ENCODE measurements at places on chromosomes 4 and X. TPM values are rescaled to one million over a fixed set of nuclear protein-coding genes. Genes with fewer than 3 reads are reported as not detected.

Gene TMEM150C
- total RNA-seq = 2.5 TPM

DNA sequence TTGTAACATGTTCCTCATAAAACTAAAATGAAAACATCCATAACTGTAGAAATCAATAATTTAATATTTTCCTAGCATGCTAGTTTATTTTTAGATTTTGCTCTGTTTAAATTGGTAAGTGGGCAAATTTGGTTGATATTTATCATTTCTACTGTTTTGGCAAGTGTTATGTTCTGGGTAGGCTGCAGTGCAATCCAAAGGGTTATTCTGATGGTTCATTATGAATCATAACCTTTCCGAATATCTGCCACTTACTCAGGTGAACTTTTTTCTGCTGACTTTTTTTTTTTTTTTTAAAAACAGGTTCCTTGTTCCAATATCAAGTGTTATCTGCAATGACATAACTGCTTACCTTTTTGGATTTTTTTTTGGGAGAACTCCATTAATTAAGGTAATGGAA lies 52.0 kb downstream of the CDS1 start:
- H3K27me3 ChIP-seq = no peaks in the 10 kb centered on the region
- H3K36me3 ChIP-seq = no peaks in the 10 kb centered on the region

Gene GAGE1
- total RNA-seq = not detected

DNA sequence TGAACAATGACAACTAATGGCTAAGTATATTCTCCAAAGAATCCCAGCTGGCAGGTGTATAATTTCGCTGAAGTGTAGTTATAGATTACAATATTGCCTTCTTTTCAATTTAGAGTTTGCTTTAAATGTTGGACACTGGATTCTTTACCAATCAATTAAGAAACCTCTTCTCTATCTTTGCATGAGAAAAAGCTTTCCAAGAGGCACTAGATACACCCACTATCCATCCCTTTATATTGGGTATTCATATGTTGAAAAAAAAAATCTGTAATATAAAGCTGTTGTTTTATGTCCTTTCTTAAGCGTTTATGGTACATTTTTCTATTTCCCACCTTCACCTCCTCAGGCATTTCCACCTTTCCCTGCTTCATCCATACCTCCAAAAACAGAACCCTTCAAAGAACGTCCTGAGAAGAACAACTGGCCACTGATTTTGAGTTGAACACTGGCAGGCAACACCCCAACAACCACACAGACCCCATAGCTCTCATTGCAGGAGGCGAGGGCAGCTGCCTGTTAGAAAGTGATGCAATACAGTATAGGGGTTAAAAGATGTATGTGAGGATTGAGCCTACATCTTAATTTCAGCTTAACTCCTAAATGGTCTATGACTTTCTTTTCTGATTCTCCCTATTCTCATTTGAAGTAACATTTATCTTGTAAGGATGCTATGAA lies 11.8 kb downstream of the ADH6 start:
- H3K27me3 ChIP-seq = no peaks in the 10 kb centered on the region
- no peak for DNase-seq
- H3K27ac ChIP-seq = no peak overlapping the region
- H3K36me3 ChIP-seq = no peaks in the 10 kb centered on the region
- peaks cover 5% of the 10 kb centered on the region for H3K4me1 ChIP-seq

DNA sequence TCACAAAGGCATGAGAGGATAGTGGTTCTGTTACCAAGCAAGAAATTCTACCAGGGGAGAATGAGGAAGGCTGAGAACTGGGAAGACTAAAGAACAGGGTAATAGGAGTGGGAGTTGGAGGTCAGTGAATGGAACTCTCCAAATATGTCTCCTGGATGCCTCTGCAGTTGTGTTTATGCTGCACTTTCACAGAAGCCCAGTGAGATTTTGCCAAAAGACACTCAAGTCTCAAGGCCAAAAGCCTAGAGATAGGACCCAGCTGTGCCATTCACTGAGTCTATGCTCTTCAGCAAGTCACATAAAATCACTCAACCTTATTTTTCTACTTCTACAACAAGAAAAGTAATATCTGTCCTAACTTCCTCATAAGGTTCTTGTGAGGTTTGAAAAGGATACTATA lies 285.4 kb downstream of the UNC5C start:
- H3K27ac ChIP-seq = no peak overlapping the region
- H3K4me1 ChIP-seq = no peaks in the 10 kb centered on the region
- H3K27me3 ChIP-seq = no peaks in the 10 kb centered on the region
- no peak overlapping the region for H3K4me3 ChIP-seq
- DNase-seq = no peak

Gene AVPR2
- total RNA-seq = not detected

Gene CT45A3
- total RNA-seq = not detected

DNA sequence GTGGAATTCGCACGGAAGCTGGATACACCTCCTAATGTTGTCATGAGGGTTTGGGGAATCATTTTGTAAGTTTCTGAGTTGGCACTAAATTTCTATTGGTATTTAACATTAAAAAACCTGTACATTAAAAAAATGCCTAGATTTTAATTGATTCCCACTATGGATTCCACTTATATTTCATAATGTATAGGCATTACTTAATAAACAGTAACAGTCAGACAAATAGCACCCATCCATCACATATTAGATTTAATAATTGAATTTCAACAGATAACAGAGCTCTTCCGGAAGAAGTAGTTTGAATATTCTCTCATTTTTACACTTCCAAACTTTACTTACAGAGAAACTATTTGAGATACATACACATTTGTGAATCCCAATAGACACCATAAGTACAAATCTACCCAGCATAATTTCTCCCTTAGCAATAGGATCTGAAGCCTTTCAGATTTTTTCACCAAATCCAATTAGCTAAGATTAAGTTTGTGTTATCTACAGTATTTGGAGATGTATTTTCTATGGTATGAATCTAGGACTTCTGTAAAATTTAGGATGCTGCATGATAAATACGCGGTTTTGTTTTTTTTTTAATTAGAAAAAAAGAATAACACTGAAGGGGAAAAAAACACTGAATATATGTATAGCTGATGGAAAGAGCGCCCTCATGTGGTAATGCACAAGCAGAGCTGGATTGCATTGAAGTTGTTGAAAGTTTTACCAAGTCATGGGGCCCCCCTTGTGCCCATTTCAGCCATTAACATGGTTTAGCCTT lies 12.2 kb upstream of the ODAM start:
- no peaks in the 10 kb centered on the region for H3K27me3 ChIP-seq
- DNase-seq = peak; percentile 27
- H3K4me3 ChIP-seq = no peak overlapping the region
- H3K36me3 ChIP-seq = no peaks in the 10 kb centered on the region
- no peaks in the 10 kb centered on the region for H3K4me1 ChIP-seq

DNA sequence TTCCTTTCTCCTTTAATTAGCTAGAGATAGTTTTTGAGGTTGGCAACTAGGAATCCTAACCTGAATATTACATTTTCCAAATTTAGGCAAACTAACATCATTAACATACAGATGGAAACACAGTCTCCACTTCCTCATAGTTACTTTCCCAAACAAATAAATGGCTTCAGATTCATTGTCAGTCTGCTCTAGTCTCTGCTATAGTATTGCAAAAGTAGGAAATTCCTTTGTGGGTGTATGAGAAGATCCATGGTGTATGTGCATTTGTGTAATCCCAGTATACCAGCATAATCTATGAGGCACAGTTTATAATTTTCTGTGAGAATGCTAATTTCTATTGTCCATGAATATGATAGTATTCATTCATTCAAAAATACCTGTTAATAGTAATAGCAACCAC lies 3.0 kb upstream of the NDP start:
- H3K27ac ChIP-seq = no peak overlapping the region
- no peaks in the 10 kb centered on the region for H3K36me3 ChIP-seq
- H3K4me3 ChIP-seq = no peak overlapping the region
- no peaks in the 10 kb centered on the region for H3K4me1 ChIP-seq
- no peak for DNase-seq

DNA sequence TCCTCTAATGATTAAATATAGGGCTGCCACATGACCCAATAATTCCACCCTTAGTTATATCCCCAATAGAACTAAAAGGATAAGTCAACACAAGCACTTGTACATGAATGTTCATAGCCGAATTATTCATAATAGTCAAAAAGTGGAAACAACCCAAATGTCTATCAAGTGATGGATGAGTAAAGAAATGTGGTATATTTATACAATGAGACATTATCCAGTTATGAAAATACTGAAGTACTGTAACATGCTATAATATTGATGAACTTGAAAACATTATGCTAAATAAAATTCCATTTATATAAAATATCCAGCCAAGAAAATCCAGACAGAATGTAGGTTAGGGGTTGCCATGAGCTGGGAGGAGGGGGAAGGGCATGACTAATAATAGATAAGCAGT lies 436.7 kb upstream of the AADAT start:
- no peak overlapping the region for H3K4me3 ChIP-seq
- no peaks in the 10 kb centered on the region for H3K4me1 ChIP-seq
- H3K27me3 ChIP-seq = no peaks in the 10 kb centered on the region
- no peaks in the 10 kb centered on the region for H3K36me3 ChIP-seq
- H3K27ac ChIP-seq = no peak overlapping the region
- no peak for DNase-seq

Gene HS3ST1
- 6.6 TPM for total RNA-seq

DNA sequence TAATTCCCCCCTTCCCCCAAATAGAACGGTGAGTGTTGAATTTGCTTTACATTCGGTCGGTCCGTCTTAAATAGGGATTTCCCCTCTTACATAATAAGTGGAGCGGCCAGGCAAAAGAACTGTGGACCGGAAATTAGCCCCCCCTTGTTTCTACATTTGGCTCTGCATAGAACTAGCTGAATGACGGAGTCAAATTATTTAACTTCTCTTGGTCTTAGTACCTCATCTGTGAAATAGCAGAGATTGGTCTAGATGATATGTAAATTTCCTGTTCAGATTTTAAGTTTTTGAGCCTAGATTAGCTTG lies 1.3 kb downstream of the SPATA18 start:
- no peak overlapping the region for H3K27ac ChIP-seq
- no peak for DNase-seq
- no peaks in the 10 kb centered on the region for H3K4me1 ChIP-seq

- no peak overlapping the region for H3K4me3 ChIP-seq
- no peaks in the 10 kb centered on the region for H3K36me3 ChIP-seq
- no peaks in the 10 kb centered on the region for H3K4me1 ChIP-seq
- DNase-seq = peak; percentile 69
These were observed 19.3 kb downstream of the NOA1 start for GRCh38 chr4:56958111-56958517.

Gene UGT2B15
- total RNA-seq = 69.8 TPM

DNA sequence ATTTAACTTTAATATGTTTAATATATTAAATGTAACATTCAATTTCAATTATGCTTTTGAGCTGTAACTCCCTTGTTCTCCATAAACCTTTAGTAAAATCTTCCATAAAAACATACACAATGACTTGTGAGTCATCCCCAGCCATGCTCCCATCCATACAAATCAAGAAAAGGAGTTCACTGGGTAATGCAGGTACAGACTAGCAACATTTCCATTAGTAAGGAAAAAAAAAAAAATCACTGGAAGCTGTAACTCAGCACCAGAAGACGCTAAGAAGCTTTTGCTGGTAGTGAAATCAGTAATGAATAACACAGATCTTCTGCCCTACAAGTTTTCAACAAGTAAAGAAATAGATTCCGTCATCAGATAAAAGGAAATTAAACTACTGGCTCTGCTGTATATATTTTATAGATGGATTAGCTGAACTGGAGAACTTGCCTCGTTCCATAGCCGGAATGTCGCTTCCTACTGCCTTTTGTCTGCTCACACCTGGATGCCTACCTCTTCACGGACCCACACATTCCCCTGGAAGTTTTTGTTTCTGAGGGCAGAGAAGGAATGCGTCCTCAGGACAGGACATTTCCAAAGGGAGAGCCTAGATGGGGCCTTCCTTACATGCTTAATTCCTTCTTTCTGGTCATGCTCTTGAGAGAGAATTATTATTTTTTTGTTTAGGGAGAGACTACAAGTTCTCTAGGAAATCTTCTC lies 298.4 kb upstream of the ANKRD50 start:
- H3K4me1 ChIP-seq = no peaks in the 10 kb centered on the region
- H3K27ac ChIP-seq = no peak overlapping the region
- no peak overlapping the region for H3K4me3 ChIP-seq
- H3K36me3 ChIP-seq = no peaks in the 10 kb centered on the region
- DNase-seq = no peak
- H3K27me3 ChIP-seq = no peaks in the 10 kb centered on the region

Gene ZMAT1
- total RNA-seq = 1.2 TPM

Gene PITX2
- 0.45 TPM for total RNA-seq

- H3K4me1 ChIP-seq = no peaks in the 10 kb centered on the region
- DNase-seq = no peak
- no peak overlapping the region for H3K27ac ChIP-seq
These were observed 239.1 kb downstream of the NDST4 start for GRCh38 chr4:114874321-114874720.

DNA sequence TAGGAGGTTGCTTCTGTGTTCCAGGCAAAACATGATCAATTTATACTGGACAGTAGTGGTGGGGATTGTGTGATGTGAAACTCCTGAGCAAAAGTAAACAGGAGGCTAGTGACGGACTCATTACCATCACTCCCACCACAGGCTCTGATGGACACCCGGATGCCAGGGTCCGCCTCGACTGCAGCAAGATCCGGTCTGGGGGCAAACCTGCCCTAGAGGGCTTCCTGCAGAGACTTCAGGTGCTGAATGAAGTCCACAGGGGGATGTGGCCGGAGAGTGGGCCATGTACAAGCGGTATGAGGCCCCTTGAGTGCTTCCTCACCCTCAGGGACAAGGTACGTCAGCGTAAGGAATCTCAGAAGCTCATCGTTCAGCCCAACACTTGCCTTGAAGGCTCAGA lies 23.4 kb upstream of the TECRL start:
- no peaks in the 10 kb centered on the region for H3K4me1 ChIP-seq
- H3K27me3 ChIP-seq = no peaks in the 10 kb centered on the region
- no peak overlapping the region for H3K4me3 ChIP-seq
- H3K27ac ChIP-seq = no peak overlapping the region
- H3K36me3 ChIP-seq = no peaks in the 10 kb centered on the region

Gene CAMK2D
- total RNA-seq = 69.5 TPM

Gene ETDB
- total RNA-seq = not detected

DNA sequence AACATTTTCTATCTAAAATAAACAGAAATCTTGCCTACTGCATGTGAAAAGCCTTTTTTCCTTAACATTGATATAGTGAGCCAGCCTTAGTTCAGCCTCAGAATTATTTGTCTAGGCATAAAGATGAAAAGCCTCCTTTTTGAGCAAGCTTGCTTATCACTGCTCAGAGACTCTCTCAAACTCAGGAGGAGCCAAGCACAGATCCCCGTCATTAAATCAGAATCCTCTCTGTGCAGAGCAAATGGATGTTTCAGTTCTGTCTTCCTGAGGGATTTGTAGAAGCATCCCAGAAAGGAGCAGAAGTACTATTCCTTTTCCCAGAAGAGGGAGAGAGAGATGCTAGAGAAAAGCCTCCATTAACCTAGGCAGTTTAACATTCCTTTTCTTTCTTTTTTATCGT lies 186.9 kb upstream of the LNX1 start:
- H3K27me3 ChIP-seq = no peaks in the 10 kb centered on the region
- H3K27ac ChIP-seq = no peak overlapping the region
- no peaks in the 10 kb centered on the region for H3K36me3 ChIP-seq

Gene IBSP
- total RNA-seq = not detected

DNA sequence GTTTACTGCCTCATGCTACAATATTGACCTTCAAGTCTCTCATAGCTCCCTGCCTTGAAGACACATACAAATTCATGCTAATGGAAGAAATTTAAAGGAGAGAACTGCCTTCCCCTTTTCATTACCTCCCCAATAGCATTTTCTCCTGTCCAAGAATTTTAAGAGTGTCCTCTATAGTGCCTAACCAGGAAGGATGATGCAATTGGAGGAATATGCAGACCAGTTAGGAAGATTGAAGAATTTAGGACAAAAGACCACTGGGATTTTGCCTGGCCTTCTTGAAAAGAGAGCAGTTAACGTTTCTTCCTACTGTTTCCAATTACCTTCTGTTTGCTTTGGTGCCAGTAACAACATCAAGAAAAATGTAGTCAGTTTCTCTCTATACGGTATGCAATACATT lies 443.9 kb downstream of the INPP4B start:
- no peaks in the 10 kb centered on the region for H3K36me3 ChIP-seq
- no peaks in the 10 kb centered on the region for H3K27me3 ChIP-seq
- no peak for DNase-seq
- no peaks in the 10 kb centered on the region for H3K4me1 ChIP-seq
